ENCODE measurements at places on chromosomes 2 and 18.

DNA sequence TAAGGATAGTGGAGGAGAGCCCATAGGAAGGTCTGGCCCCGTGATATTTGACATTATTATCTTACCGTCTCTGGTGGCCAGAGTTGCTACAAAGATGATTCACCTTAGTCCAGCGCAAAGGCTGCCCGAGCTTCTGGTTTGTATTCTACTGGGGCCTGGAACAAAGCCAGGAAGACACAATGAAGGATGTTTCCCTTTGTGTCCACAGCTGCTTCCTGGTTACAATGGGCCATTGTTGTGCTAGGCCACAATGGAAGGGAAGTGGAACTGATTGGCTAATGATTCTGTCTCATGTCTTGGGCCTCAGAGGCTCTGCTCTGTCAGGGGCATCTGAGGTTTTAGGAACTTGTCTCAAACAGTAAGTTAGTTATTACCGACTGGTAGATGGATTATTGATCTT, 132.2 kb downstream of the TDRD15 start:
- no peak for DNase-seq

DNA sequence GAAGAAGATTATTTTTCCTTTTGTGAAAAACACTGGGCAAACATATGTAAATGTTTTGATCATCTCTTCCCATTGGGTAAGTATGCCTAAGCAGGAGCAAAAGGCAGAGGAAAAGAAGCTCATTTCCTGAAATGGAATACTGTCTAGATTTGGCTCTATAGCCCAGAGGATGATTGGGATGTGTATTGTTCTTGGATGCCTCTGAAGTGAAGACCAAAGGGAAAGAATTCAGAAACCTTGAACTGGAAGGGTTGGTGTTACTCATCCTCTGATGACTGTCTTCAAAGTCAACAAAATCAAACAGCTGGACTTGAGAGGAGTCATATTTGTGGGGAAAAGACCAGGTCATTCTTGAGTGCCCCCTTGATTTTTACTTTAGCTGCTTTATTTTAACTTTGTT, 112.6 kb upstream of the NT5C1B start:
- no peak for DNase-seq

GRCh38 chr18:42514512-42514911, 559.5 kb downstream of the PIK3C3 start:
- DNase-seq, result no peak

- DNase-seq, result peak; percentile 11
Observed at GRCh38 chr2:9336241-9336575, 87.1 kb downstream of the ITGB1BP1 start.

DNA sequence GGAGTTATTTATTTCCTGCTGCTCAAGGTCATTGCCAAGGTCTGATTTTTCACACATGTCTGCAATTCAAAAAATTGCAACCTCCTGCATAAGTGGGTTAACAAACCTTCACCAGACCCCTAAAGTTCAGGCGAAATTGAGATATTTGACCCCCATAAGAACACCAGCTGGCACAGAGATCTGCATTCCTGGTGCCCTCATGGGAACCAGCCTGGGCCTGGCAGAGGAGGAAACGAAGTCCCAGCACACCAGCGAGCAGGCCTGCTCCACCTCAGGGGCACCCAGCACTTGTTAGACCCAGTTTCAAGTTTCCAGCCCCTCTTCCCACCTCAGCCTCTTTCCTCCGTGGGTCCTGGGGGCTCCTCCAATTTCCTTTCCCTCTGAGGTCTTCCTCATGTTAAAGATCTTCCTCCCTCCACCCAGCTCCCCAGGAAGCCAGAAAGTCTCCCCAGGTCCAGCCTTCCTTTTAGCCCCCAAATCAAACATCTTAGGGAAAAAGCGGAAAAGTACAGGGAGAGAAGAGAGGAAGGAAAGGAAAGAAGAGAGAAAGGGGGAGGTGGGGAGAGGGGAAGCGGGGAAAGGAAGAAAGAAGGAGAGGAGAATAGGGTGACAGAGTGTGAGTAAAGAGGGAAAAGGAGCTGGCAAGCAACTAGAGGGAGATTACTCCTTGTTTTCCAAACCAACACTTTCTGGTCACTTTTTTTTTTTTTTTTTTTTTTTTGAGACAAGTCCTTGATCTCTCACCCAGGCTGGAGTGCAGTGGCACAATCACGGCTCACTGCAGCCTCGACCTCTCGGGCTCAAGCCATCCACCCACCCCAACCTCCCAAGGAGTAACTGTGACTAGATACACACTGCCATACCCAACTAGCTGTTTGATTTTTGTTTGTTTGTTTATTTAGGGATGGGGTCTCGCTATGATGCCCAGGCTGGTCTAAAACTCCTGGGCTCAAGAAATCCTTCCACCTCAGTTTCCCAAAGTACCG, 3.9 kb upstream of the C2orf72 start:
- DNase-seq, result no peak

All from stimulated activated naive CD8-positive, alpha-beta T cell treated with anti-CD3 and anti-CD28 coated beads, Interleukin-15, Interleukin-2, amounts not matched to agents 100 U/mL and 50 U/mL, for 24 hours (primary cell).